Skin of body (tissue), 3 donors: ENCODE measurements at places on chromosomes 5 and 9. TPM values are rescaled to one million over a fixed set of nuclear protein-coding genes. Genes with fewer than 3 reads are reported as not detected.

DNA sequence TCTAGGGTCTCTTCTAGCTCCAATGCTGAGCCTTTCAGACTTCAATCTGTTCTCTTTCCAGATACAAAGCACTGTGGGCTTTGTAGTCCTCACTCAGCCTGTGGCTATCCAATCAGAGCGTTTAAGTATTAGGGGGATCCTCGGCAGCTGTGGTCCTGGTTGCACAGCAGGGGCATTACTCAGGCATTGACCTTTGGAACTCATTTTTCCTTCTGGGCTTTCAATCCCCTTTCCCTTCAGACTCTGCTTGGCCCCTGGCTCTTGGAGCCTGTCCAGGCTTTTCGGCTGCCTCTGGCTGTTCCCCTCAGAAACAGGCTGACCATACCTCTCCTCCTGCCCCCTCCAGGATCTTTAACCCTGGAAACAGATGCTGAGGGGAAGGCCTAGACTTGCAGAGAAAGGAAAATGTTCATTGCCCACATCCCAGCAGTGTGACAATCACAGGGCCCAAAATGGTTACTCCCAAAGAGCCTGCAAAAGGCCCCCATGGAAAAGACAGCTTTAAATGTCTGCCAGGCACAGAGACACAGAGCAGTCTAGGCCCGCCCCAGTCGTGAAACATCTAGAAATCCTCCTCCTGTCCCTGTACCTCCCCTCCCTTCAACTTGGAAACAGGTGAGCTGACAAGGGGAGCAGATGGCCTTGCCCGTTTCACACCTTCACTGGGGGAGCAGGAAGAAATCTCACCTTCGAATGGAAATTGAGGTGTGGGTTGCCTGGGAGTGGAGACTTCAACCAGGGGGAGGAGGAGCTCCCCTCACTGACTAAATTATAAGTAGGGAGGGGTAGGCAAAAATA lies 13.7 kb downstream of the C1QTNF2 start:
- no peak for DNase-seq

GRCh38 chr5:170287532-170287931 lies 10.0 kb downstream of the LCP2 start:
- no peak for DNase-seq

- DNase-seq: peak; percentile 100
Measured at GRCh38 chr5:32312595-32313332, at the start of gene MTMR12. Gene MTMR12, minus strand, starts transcription at chr5:32312939. Its CDS starts 101 bp downstream, at chr5:32312838.

GRCh38 chr5:73387601-73388305 lies 60.8 kb downstream of the FOXD1 start:
- peak; percentile 35 for DNase-seq

GRCh38 chr9:76302947-76303550 lies 91.2 kb downstream of the RFK start:
- DNase-seq: peak; percentile 77

DNA sequence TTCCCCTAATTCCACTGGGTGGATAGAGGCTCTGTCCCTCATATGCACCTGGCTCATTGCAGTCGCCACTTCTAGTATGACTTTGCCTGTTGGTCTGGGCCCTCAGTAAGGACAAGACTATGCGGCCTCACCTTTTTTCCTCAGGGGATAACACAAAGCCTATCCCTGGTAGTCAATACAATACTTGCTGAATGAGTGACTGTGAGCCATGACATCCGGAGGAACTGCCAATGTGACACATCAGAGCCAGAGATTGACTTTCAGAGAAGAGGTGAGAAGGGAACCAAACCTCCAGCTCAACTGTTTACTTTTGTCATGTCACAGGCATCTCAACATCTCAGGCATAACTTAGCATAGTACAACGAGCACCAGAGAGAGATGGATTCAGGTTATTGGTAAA lies 371.3 kb downstream of the DMRT2 start:
- no peak for DNase-seq

GRCh38 chr9:129501771-129502319 lies 119.1 kb downstream of the C9orf50 start:
- no peak for DNase-seq

Gene TEX48
- total RNA-seq: not detected

Gene FBXL7
- 8.6 TPM for total RNA-seq

Gene DRD1
- 0.10 TPM for total RNA-seq
